Breast epithelium (tissue), 4 donors: ENCODE measurements at places on chromosomes 3 and 15. TPM values are rescaled to one million over a fixed set of nuclear protein-coding genes. Genes with fewer than 3 reads are reported as not detected.

- DNase-seq, result no peak
Observed at GRCh38 chr3:168267179-168267578, 171.5 kb upstream of the GOLIM4 start.

DNA sequence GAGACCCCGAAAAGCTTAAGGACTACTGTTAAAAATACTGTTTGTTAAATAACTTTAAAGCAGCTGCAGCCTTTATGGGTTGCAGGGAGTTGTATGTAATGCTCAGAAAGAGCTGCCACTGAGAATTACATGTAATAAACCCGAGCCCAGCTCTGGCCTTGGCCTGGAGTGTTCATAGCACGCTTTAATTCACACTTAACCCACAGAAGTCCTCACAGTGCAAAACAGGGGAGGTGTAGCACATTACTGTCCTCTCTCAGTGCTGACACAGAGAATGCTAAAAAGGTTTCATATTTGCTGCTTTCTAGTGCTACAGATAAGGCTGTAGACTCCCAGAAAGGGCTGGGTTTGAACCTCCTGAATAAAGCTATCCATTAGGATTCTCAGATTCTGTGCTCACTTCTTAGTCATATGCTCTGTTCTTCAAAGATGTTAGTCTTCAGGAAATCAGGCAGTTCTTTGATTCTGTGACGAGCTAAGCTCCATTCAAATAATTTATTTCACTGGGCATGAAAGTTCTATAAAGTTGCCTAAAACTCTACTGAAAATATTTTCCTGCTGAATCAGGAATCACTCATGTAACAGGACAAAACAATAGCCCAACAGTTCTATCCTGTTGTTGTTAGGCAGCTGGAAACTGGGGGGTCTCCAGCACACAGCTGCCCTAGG, 108.0 kb downstream of the SENP2 start:
- no peak for DNase-seq

GRCh38 chr3:113034011-113034410, 43.2 kb downstream of the GTPBP8 start:
- no peak for DNase-seq

- no peak for DNase-seq
Observed at GRCh38 chr3:155861476-155862183, 7.4 kb upstream of the SLC33A1 start.

GRCh38 chr15:86295511-86295910, 215.8 kb downstream of the AGBL1 start:
- DNase-seq, result no peak

DNA sequence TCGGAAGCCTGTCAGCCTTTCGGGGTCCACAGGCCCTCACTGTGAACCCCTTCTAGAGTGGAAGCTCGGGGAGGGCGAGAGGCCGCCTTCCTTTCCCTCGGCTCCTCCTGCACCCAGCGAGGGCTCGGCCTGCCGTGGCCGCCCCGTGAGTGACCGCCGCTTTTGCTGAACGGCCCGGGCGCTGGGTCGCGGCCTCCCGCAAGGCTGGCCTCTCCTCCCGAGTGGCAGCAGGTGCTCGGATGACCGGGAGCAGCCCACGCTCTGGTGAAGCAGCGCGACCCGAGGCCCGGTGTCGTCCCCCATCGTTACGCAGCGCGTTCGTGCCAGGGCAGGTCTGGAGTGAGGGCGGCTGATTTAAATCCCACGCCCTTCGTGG, 53.8 kb downstream of the LRRK1 start:
- no peak for DNase-seq

- no peak for DNase-seq
Observed at GRCh38 chr3:109532257-109533216, 195.2 kb upstream of the DPPA4 start.

GRCh38 chr15:63466378-63467192, 37.8 kb upstream of the USP3 start:
- DNase-seq, result no peak

GRCh38 chr3:193819117-193820010, 226.4 kb downstream of the OPA1 start:
- DNase-seq, result no peak

- DNase-seq, result no peak
Observed at GRCh38 chr15:54298396-54298795, 320.2 kb downstream of the UNC13C start.

GRCh38 chr3:70531063-70531657, 218.7 kb upstream of the MDFIC2 start:
- no peak for DNase-seq

DNA sequence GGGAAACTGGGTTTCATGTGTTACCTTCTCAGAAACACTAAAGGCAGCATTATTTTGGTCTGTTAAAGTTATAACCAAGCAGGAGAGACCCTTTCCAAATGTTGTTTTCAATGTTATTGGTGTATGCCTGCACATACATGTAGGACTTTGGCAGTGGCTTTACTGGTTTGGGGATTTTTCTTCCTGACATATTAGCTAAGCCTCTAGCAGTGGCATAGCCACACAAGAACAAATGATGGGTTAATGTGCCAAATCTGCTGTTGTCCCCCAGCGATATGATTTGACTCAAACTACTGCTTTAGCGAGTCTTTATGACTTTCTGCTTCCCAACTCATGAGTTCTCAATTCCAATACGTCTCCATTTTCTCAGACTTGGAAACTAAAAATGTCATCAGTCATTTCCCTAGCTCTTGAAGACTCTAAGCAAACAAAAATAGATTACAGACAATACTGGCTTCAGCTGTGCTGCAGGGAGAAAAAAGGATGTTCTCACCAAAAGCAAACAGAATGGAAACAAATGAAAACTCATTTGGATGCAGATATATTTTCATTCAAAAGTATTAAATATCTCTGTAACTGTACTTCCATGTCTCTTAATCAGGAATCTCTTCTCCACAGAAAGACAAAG, 29.6 kb downstream of the TPM1 start:
- no peak for DNase-seq

- DNase-seq, result no peak
Observed at GRCh38 chr15:32829436-32829835, 111.6 kb downstream of the GREM1 start.

- no peak for DNase-seq
Observed at GRCh38 chr3:11547498-11547897, 96.2 kb downstream of the VGLL4 start.

DNA sequence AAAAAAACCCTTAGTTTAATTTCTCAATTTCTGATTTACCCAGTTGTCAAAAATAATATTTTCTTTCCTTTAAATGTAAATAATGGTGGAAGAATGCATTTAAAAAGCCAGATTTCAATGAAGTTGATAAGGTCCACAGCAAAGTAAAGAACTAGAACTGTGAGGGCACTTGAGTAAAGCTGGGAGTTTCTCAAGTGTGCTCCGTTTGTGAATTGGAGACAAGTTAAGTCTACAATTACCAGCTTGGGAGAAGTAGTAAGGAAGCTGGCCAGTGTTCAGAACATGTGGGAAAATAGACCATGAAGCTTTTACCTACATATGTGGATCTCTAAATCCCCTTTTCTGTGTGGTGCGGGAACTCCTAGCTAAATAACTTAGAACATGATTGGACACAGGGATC, 239.4 kb downstream of the OXSM start:
- no peak for DNase-seq

GRCh38 chr3:21804330-21804729, 53.3 kb upstream of the ZNF385D start:
- no peak for DNase-seq

The ZDHHC19 gene
- not detected for total RNA-seq

The LCTL gene
- total RNA-seq, result not detected

The CAMK2N2 gene
- total RNA-seq, result not detected

The CFAP100 gene
- total RNA-seq, result not detected

The CLSTN2 gene
- total RNA-seq, result 33.1 TPM
